ENCODE measurements at places on chromosomes 3 and 15. TPM values are rescaled to one million over a fixed set of nuclear protein-coding genes. Genes with fewer than 3 reads are reported as not detected.

The FAM240A gene
- polyA plus RNA-seq = not detected

The SLC28A2 gene
- not detected for polyA plus RNA-seq

The ADCY5 gene
- 4.4 TPM for polyA plus RNA-seq

The GDPGP1 gene
- 2.1 TPM for polyA plus RNA-seq

The RCN2 gene
- polyA plus RNA-seq = 17.3 TPM

The CFAP92 gene
- polyA plus RNA-seq = 0.66 TPM

The TICRR gene
- polyA plus RNA-seq = 4.4 TPM

The PRR20G gene
- polyA plus RNA-seq = not detected

The STAB1 gene
- 30.5 TPM for polyA plus RNA-seq

The APOD gene
- 96.1 TPM for polyA plus RNA-seq

The FRMD4B gene
- 18.6 TPM for polyA plus RNA-seq

The RETNLB gene
- not detected for polyA plus RNA-seq

The SPTBN5 gene
- polyA plus RNA-seq = 9.3 TPM

The CHRD gene
- 3.0 TPM for polyA plus RNA-seq

The COL6A5 gene
- polyA plus RNA-seq = 0.04 TPM

The CDCP1 gene
- polyA plus RNA-seq = 24.3 TPM

The PLSCR4 gene
- 3.3 TPM for polyA plus RNA-seq

The GPR87 gene
- 75.3 TPM for polyA plus RNA-seq
